Diencephalon (tissue), 1 donor: ENCODE measurements at places on chromosomes 13 and 19. TPM values are rescaled to one million over a fixed set of nuclear protein-coding genes. Genes with fewer than 3 reads are reported as not detected.

The ZNF229 gene
- 25.8 TPM for total RNA-seq

The FBXL12 gene
- total RNA-seq = 8.8 TPM

The CACNA1A gene
- total RNA-seq = 53.7 TPM

The FPR2 gene
- total RNA-seq = 0.92 TPM

The ZNF415 gene
- total RNA-seq = 31.8 TPM

The NUFIP1 gene
- 10.4 TPM for total RNA-seq

The ZNF793 gene
- total RNA-seq = 44.5 TPM

The FCAR gene
- 0.92 TPM for total RNA-seq

The PCDH9 gene
- 119 TPM for total RNA-seq

The CAPN12 gene
- 1.2 TPM for total RNA-seq

The EXOC3L2 gene
- 0.23 TPM for total RNA-seq

The ZNF382 gene
- 88.6 TPM for total RNA-seq

The ADAMTSL5 gene
- not detected for total RNA-seq

The S1PR5 gene
- total RNA-seq = not detected

The ZFP82 gene
- total RNA-seq = 53.7 TPM

The FBXO27 gene
- 10.4 TPM for total RNA-seq

The LIN37 gene
- 12.0 TPM for total RNA-seq

The ZNF350 gene
- total RNA-seq = 14.8 TPM

The GRIN2D gene
- 15.7 TPM for total RNA-seq

The LRP3 gene
- 71.3 TPM for total RNA-seq

The NLRP11 gene
- under 0.01 TPM for total RNA-seq

The MYO9B gene
- total RNA-seq = 22.1 TPM

The ATP5F1D gene
- total RNA-seq = 18.5 TPM

The CARD8 gene
- 30.7 TPM for total RNA-seq
